ENCODE measurements at places on chromosomes 3 and 15. TPM values are rescaled to one million over a fixed set of nuclear protein-coding genes. Genes with fewer than 3 reads are reported as not detected.

- no peak for DNase-seq
These were observed 912.6 kb downstream of the NTRK3 start for GRCh38 chr15:87343966-87344365.

DNA sequence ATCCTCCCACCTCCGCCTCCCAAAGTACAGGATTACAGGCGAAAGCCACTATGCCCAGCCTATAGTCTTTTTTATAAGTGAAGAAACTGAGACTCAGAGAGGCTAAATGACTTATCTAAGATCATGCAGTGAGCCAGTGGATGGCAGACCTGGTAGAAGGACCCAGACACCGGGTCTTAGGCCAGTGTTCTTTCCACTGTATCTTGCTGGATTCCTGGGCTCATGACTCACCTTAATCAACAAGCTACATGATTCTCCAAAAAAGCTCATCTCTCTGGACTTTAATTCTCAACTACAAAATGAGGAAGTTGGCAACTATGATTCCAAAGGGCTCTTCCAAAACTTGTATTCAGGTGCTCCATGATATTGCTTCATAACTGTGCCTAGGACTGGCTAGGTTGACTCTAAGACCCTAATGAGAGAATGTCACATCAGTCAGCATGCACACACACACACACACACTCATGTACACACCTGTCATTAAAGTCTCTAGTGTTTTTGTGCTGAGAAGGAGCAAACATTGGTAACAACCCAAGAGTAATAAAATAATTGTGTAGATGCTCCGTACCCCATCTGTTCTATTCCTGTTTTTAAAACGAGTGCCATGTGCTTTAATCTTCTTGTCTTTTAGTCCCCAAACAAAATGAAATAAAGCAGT lies 89.7 kb upstream of the SLC4A7 start:
- DNase-seq = no peak

GRCh38 chr15:92963794-92964193 lies 63.7 kb downstream of the CHD2 start:
- no peak for DNase-seq

DNA sequence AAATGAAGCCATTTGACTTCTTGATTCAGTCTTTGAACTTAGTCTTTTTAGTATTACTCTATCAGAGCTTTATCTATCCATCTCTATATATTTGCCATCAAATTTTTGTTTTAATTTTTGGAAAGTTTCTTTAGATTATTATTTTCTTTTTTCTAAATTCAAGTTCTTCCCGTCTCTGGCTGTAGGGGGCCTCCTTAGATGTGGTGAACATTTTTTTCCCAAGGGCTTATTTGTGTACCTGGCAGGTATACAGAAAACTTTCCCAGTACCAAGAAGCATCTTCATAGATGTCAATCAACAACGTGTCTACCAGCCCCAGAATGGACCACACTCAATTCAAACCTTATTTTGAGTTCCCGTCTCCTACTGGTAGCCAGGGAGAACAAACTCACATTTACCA lies 486.8 kb upstream of the CNTN4 start:
- no peak for DNase-seq

DNA sequence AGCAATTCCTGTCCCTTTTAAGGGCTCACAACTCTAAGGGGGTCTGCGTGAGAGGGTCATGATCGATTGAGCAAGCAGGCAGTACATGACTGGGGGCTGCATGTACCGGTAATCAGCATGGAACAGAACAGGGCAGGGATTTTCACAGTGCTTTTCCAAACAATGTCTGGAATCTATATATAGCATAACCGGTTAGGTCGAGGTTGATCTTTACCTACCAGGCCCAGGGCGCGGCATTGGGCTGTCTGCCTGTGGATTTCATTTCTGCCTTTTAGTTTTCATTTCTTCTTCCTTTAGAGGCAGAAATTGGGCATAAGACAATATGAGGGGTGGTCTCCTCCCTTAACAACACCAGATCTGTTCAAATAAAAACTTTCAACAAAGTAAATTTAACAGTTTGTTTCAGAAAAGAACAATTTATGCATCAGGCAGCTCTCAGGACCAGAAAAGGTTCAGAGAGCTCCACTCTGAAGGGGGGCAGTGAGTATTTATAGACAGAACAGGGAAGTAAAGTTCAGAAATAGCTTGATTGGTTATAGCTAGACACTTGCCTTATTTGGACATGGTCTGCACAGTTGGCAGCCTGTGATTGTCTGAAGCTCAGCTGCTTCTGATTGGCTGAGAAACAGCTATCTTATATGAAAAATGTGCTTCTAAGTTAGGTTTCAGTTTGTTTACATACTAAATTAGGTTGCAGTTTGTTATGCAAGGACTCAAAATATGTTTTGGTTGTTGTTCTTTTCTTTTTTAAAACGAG lies 17.2 kb upstream of the B4GALT4 start:
- DNase-seq = no peak

DNA sequence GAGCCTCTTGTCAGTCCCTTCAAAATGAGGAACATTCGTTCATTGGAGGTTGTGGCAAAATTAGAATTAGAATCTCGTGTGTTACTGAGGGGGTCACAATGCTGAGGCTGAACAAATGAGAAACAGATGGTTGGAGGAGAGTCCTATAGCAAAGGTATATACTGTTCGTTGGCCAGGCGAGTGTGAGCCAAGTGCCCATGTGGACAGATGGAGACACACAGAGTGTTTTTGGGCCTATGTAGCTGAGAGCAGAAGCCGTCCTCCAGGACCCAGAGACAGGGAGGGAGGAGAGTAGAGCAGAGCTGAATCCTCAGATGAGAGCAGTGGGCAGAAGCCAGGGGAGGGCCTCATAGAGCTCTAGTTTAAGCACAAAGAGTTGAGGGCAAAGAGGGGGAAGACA lies 98.9 kb downstream of the NR1D2 start:
- peak; percentile 54 for DNase-seq

Gene ILDR1
- not detected for total RNA-seq

Gene RNU5B-1
- not detected for total RNA-seq

Gene AMIGO3
- total RNA-seq = 0.78 TPM

Gene SACM1L
- 50.7 TPM for total RNA-seq
